ENCODE measurements at places on chromosomes 4 and X.

- peak; percentile 91 for DNase-seq
Measured at GRCh38 chr4:83516042-83516772, 19.7 kb upstream of the GPAT3 start.

GRCh38 chrX:13367950-13368349, 48.1 kb upstream of the ATXN3L start:
- DNase-seq, result no peak

- no peak for DNase-seq
Measured at GRCh38 chrX:13571136-13571535, 1.7 kb downstream of the EGFL6 start.

GRCh38 chr4:38281371-38282071, 321.3 kb downstream of the PTTG2 start:
- DNase-seq, result no peak

DNA sequence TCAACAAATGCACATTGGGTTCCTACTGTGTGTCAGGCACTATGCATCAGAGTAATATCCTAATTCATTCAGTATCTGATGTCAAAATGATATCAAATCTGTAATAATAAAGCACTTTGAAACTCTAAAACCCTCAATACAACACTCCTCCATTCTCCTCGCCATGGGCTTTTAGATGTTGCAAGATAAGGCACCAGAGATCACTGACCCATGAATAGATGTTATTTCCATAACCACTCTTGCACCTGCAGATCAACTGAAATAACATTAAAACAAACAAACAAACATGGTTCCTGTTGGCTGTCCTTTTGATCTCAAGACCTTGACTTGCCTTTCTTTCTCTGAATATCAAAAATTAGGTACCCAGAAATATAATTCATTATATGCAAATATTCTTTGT, 100.2 kb downstream of the MAB21L2 start:
- DNase-seq, result no peak

DNA sequence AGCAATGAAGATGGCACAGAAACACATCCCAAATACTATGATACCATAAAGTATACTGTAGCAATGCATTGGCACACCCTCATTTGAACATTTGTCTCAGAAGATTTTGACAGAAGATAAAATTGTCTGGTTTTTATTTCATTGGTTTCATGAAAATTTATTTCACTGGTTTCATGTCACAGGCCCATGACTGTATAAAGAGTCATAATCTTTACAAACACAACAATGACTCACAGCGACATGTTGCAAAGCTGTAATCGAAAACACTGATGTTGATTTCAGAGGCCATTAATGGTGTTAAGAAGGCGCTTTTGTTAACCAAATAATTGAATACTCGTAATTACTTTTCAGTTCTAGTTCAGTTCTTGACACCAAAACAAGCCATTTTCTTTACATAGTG, 8.1 kb upstream of the DTHD1 start:
- no peak for DNase-seq

- DNase-seq, result peak; percentile 7
Measured at GRCh38 chr4:69617083-69617694, 22.3 kb downstream of the UGT2A2 start.

- no peak for DNase-seq
Measured at GRCh38 chr4:133938061-133938460, 263.5 kb downstream of the PABPC4L start.

DNA sequence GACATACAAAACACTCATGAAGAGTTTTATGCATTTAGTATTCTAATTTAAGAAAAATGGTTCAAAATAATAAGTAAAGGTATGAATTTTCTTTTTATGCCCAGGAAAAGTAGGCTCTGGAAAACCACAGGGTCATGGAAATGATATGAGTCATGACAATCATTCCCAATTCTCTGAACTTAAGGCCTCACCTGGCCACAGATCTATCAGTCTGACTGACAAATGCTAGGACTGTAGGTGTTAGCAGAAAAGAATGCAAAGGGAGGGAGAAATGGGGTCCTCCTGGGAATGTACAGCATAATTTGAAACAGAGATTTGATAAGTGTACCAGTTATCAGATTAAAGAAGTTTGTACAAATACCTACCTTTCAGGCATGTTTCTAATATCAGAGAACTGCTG, 270.5 kb upstream of the ARSJ start:
- DNase-seq, result no peak

DNA sequence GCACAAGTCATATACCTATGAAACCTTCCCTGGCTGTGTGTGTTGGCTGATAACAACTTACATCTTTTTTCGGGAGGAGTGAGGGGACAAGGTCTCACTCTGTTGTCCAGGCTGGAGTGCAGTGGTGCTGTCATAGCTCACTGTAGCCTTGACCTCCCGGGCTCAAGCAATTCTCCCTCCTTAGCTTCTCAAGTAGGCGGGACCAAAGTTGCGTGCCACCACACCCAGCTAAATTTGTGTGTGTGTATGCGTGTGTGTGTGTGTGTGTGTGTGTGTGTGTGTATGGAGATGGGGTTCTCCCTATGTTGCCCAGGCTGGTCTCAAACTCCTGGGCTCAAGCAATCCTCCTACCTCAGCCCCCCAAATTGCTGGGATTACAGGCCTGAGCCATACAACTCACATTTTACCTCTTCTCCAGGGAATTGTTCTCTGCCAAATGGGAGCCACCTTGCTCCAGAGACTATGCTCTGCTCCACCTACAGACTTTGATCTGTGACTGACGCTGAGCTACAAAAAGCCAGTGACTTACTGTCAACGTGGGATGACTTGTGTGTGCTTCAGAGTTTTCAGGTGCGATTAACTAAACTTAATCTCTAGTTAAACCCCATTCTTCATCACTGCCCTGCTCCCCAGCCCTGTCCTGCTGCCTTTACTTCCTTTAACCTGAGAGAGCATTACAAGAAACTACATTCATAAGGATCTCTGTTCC, 2.0 kb upstream of the BEX4 start:
- DNase-seq, result no peak

DNA sequence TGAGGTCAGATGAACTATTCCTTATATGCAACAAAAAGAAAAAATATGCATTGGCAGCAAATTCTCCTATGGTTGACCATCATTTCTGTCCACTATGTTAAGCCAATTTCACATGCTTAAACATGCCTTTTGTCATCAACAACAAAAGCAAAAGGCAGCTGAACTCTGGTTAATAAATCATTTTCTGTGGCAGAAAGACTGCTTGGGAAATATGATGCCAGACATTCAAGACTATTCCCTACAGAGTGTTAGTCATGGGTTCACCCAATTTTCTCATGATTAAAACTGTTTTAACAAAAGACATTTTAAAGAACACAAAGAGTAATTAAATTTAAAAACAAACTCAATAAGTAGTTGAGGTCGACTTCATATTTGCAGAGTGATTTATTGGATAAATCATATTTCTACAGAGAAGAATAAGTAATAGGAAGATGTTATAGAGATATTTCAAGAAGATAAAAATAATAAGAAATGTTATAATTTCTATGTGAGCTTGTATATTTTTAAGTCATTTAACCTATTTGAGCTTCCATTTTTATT, 890.6 kb downstream of the STPG2 start:
- no peak for DNase-seq

DNA sequence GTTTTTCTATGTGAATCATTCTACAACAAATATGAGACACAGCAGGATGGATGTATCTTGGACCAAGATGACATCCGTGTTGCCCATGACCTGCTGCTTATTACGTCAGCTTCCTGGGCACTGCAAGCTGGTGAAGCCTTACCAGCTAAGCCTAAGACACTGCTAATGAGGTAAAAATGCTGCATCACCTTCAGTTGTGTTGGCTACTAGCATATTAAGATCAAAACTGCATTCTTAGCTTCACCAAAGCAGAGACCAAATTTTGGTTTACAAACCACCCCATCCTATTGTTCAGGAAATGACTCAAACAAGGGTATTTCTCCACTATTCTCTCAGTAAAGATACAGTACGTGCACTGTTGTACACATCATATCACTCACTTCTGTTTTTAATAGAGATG, 50.3 kb downstream of the MAML3 start:
- DNase-seq, result no peak

- peak; percentile 36 for DNase-seq
Measured at GRCh38 chr4:78612398-78613178, 61.0 kb downstream of the ANXA3 start.

DNA sequence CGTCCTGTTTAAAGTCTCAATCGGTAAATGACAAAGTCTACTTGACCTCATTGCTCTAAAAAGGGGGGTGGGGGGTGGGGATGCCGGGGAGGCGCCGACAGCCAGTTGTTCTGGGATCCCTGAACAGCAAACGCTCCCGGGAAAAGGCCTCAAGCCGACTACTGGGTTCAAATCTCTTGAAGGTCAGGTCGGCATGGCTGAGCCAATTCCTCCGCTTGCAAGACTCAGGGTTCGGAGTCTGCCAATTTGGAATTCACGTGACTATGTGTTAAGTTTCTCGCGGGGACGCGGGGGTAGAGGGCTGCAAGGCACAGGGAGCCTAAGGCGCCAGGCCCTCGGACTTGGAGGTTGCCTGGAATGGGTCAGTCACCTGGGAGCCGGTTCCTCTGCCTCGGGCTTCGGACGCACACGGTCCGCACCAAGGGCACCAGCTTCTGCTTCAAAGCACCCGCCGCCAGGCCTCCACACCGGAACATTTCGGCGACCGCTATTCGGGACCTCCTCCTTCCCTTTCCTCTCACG, 399 bp downstream of the AIFM1 start:
- DNase-seq, result no peak

DNA sequence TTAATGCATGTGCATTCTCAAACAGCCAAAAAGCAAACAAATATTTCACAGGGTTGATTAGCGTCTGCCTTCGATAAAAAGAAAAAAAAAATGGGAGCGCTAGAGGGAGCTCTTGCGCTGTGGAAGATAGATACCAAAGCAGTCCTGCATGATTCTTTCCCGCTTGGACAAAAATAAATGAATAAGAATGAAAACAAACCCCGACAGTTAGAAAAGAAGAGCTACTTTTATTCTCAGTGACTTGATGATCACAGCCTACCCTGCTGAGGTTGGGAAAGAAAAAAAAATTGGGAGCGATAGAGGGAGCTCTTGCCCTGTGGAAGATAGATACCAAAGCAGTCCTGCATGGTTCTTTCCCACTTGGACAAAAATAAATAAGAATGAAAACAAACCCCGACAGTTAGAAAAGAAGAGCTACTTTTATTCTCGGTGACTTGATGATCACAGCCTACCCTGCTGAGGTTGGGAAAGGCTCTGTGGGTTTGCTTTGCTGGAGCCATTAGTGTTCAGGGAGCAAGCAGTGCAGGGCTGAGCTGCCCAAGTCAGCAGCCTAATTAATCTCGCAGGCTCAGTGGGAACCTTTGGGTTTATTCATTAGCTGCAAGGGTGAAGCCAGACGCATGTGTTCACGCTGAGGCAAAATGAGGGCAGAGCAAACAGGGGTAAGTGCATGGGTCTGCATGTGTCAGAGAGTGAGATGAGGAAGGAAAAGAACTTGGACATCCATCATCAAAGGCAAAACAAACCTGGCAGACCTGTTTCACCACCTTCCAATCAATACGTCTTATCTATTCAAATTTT, 249.3 kb upstream of the PRKX start:
- DNase-seq, result peak; percentile 1

DNA sequence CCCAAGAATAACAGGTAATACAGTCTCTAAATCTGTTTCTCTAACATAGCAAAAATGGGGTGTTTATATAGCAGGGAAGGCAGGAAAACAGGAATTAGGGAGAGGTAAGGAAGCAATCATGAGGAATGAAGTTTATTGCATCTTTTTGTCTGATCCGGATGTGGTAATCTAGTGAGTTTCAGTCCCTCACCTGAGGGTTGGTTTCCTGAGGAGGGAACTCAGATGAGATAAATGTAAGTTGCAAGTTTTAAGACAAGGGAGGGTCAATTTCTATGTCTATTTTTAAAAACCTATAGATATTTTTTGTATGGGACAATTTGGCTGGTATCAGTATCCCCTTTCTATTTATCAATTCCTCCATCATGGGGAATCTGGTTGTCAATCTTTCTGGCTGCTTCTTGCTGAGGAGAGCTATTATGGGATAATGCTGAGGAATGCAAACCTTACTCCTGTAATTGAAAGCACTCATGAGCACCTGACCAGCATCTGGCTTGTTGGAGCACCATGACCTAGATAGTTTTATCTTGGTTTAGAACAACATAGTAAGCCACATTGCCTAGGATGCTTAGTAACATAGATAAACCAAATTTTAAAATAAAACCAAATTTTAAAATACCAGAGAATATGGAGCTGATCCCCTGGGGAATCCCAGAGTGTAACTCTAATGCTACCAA, 130.1 kb downstream of the ADAM29 start:
- DNase-seq, result no peak

GRCh38 chr4:147543034-147543433, 62.1 kb downstream of the EDNRA start:
- DNase-seq, result no peak

- peak; percentile 57 for DNase-seq
Measured at GRCh38 chr4:151990201-151990600, 229.4 kb upstream of the GATB start.

GRCh38 chr4:174929346-174929745, 11.2 kb downstream of the ADAM29 start:
- no peak for DNase-seq

DNA sequence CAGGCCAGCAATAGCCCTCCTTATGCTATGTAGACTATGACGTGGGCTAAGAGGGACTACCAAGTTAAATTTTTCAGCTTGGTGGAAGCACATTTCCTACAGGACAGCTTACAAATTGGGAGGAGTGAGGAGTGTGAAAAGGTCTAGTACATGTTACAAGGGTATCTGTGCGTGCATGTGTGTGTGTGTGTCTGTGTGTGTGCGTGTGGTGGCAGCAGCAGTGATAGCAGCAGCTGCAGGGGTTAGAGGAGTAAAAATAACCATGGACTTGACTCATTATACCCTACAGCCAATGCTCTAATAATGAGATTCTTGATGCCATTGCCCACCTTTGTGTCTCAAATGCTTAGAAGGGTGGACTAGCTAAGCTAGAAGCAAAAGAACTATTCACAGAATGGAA, 88.6 kb downstream of the SLC9A7 start:
- no peak for DNase-seq

DNA sequence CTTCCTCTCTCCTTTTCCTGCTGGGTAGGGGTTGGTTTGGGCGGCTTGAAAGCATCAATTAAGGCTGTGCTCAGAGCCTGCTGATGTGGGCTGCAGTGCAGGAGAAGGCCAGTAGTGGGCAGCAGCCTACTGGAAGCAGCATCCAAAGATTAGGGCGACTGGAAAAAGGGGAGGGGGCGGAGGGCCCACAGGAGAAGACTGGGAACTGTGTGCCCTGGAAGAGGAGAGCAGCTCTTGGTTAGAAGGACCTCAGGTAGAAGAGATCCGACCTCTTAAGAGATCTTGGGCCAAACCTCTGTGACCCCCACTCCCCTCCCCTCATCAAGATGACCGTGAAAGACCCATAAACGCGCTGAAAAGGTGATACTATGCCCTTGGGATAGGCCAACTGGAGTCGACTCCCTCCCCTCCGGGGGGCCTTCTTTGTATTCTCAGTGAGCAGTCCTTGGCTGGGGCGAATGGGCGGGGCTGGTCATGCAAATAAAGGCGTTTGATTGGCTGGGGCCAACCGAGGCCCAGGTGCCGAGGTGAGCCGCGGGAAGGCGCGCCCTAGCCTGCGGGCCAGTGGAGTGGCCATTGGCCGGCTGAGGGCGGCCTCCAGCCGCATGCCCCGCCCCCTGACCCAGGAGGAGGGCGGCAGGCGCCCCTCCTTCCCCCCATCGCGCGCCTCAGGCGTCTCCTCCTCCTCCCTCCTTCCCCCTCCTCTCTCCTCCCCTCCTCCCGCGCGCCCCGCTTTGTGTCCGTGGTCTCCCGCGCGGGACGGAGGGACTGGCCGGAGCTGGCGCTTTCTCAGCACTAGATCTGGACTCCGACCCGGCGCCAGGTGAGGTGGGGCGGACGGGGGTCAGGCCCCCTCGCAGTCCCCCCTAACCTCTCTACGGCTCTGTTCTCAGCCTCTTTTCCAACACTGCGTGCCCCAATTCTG, 10.1 kb downstream of the DLG3 start:
- DNase-seq, result no peak

- DNase-seq, result no peak
Measured at GRCh38 chr4:7334521-7335275, 100.0 kb downstream of the PSAPL1 start.
